ENCODE measurements at places on chromosomes 5 and 9.

- DNase-seq: no peak
These were observed 126.0 kb upstream of the IL12B start for GRCh38 chr5:159456261-159456660.

GRCh38 chr9:15485836-15486666 lies 24.7 kb downstream of the PSIP1 start:
- DNase-seq: no peak

DNA sequence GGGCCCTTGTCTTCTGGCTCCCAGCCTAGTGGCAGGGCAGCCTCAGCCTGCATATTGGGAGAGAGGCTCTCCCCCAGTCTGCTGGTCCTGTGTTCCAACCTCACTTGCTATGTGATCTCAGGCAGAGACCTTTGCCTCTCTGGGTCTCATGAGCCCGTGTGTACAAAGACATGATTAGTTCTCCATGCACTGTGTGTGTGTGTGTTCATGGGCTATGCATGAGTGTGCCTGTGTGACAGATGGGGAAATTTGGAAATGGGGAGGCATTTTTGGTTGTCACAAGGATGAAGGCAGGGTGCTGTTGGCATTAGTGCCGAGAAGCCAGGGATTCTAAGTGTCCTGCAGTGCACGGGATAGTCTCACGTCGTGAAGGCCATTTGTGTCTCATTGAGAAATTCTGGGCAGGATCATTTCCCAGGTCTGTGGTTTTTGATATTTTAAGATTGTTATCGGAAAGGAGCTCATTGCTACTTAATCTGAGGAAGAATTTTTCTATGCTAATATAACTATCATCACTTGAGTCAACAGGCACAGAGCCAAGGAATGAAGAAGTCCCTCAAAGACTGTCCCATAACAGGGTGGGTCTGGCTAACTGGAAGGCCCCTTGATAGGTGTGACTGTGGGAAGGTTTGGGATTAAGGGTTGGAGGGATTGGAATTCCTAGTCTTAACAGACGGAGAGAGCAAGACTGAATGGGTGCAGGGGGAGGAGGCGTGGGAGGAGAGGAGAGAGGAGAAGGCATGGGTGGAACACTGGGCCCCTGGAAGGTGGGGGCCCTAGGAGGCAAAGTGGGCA lies 168.5 kb downstream of the RGS3 start:
- DNase-seq: no peak

GRCh38 chr9:95746408-95747180 lies 128.9 kb upstream of the ERCC6L2 start:
- no peak for DNase-seq

- no peak for DNase-seq
These were observed 79.2 kb downstream of the PLK2 start for GRCh38 chr5:58380655-58381054.

DNA sequence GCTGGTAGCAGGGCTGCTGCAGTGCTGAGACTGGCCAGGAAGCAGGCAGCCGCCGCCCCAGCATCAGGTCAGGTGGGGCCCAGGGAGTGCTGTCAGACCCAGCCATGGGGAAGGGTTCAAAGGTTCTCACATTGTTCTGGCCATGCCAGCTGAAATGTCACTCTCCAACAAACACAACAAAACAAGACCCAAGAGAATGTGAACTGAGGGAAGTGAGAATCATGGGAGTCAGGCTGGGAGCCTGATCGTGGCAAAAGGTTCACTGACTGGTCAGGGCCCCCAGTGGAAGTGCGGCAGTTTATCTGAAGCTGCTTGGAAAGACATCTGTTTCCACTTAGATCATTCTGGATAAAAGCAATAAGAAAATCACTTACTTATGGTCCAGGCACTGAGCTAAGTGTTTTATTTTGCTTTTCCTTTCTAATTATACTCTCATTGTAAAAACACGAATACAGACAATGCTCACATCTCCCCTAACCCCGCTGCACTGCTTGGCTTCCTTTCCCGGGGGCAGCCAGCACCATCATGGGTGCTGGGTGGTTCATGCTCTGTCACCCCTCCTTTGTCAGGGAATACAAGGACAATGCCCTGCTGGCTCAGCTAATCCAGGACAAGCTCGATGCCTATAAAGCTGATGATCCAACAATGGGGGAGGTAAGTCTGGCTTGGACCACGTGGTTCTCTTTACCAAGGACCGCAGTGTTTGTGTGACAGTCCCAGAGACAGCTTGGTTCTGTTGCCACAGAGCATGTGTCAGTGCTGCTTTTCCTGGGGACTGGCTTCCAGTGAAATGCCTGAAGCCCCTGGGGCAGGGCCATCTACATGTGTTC lies 41.9 kb upstream of the CFAP157 start:
- no peak for DNase-seq

- DNase-seq: no peak
These were observed 41.0 kb downstream of the MVB12B start for GRCh38 chr9:126367616-126368015.

DNA sequence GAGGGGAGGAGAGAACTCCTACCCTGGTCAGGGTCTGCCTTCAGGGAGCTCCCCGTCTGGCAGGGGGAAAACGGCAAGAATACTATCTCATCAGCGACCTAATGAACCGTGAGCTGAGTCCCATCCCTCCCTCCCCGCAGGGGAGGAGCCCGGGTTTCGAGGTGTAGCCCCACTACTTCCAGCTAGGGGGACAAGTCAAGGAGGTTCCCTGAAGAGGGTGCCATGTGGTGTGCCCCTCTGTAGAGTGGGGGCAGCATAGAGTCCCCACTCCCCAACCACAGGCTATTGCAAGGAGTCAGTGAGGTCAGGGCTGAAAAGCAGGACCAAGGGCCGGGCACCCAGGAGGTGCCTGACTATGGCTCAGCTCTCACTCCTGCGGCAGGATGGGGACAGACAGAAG lies 50.9 kb upstream of the RXRA start:
- DNase-seq: no peak

- no peak for DNase-seq
These were observed 16.8 kb upstream of the TCOF1 start for GRCh38 chr5:150340614-150341255.

DNA sequence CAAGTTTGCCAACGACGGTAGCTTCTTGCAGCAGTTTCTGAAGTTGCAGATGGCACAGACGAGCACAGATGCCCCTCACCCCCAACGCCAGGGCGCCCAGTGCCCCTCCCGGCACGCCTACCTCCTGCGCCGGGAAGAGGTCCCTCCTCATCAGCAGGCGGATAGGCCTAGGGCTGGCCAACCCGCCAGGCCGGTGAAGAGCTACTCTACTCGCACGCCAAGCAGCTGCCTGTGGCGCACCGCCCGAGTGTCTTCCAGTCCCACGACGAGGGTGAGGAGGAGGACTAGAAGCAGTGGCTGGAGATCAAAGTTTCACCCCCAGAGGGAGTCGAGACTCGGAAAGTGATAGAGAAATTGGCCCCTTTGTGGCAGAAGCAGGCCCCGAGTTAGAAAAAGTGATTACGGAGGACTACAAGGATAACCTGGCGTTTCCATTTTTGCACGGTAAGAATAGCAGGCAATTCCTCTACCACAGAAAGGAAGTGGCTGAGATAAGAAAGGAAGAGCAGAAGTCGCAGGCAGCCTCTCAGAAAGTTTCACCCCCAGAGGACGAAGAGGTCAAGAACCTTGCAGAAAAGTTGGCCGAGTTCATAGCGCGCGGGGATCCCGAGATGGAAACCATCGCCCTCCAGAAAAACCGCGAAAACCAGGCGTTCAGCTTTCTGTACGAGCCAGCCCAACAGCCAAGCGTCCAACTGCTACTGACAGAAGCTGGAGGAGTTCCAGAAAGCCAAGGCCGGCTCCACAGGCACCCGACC lies 170.4 kb downstream of the HINT1 start:
- no peak for DNase-seq

- DNase-seq: no peak
These were observed 4.7 kb upstream of the CACFD1 start for GRCh38 chr9:133454943-133455673.

- DNase-seq: no peak
These were observed 734.8 kb downstream of the TLE1 start for GRCh38 chr9:80954521-80954920.

GRCh38 chr9:93130861-93131481 lies 3.1 kb downstream of the NINJ1 start:
- no peak for DNase-seq

- DNase-seq: no peak
These were observed 191.5 kb upstream of the FTMT start for GRCh38 chr5:121660142-121660541.

DNA sequence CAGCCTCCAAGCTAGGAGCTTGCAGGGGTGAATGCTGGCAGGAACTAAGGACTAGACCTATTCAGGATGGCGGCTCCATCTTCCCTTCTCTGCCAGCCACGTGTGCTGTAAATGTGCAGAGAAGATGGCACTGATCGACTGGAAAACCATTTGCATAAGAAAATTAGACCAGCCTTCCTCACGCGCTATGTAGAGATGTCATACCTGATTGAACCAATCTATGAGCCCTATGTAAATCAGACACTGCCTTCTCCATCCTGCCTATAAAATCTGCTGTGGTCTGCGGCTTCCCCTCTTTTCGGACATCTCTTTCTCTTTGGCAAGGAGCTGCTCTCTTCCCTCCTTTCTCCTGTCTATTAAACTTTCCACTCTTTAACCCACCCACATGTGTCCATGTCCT lies 91.6 kb downstream of the NPR3 start:
- no peak for DNase-seq

DNA sequence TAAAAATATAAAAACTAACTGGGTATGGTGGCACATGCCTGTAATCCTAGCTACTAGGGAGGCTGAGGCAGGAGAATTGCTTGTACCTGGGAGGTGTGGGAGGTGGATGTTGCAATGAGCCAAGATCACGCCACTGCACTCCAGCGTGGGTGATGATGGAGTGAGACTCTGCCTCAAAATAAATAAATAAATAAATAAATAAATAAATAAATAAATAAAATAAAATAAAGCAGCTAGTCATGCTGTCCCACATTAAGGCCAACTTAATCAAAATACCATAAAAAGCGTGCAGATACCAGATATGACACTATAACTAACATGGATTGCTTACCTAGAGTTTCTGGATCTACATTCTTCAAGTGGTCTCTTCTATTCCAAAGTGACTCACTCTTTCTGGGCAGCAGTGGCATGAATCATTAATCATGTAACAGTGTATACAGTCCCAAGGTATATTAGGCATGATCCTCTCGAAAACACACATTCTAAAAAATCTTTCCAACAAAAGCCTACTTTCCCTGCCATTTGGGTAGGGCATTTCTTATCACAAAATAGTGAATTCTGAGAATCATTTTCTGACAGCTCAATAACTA lies 187.1 kb downstream of the ELAVL2 start:
- no peak for DNase-seq

DNA sequence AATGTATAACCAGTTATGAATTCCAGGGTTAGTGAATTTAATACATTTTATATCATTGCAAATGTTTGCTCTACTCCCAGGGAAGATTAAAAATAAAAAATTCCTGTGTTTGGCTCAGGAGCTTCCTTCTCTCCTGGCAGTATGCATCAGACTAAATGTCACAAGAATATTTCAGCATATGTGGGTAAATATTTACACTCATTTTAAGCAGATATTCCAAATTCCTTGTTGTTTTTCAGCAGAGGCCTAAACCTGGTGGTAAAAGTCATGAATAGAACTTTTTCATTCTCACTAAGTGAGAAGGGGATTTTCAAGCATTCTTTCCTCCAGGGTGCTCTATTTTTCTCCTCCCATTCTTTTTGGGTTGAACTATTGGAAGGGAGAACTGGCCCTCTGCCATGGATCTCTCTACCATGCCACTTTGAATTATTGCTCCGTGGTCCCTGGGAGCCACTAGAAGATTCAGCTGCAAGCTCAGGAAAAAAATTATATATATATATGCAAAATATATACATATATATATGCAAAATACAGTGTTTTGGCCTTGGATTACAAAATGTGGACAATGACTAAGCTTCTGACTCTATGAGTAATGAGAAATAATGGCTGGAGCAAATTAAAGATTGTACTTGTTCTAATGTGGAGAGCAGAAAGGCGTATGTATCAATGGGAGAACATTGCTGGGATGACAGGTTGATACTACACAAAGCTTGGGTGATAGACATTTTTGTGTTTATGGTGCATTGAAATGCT lies 180.6 kb upstream of the PAPPA start:
- no peak for DNase-seq

- no peak for DNase-seq
These were observed 1.8 kb upstream of the ENG start for GRCh38 chr9:127856094-127856728.

DNA sequence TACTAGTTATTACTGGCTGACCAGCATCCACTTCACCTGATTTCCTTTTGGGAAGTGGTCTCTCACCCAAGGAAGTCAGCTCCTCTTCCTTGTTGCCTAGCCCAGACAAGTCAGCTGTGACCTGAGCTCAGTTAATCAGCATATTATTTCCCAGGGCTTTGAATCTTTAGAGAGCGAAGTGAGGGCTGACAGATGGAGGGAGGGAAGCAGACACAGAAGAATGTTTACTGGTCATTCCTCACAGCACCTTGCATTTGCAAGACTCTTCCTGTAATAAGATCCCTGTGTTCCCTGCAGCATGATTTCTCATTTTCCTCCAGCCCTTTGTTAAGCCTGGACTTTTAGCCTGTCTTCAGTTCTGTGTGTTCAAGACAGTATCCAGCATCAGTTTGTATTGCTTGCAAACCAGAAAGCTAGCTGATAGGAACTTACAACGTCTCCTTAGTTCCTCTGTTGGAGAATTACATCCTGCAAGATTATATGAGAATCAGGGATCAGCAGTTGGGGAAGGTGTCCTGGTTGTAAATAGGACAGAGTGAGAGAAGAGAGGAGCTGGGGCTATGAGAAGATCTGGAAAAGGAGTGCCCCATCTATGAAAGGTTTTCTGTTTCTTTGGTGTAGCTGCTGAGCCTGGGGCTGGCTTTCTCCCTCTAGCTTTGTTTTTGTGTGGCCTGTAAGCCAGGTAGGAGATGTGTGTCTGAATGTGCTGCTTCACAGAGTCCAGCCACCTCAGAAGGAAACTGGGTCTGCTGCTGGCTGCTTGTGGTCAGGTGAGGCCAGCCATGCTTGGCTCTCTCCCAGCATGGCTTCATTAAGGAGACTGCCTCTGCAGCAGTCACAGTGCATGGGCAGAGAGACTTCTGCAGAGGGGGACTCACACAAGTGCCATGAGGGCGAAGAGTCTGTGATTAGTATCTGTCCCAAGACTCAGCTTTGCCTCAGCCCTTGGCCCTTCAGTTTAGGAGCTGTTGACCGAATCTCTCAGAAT lies 50.3 kb downstream of the MAN2A1 start:
- DNase-seq: no peak

- DNase-seq: no peak
These were observed 90.0 kb downstream of the ANKRD33B start for GRCh38 chr5:10653751-10654400.

DNA sequence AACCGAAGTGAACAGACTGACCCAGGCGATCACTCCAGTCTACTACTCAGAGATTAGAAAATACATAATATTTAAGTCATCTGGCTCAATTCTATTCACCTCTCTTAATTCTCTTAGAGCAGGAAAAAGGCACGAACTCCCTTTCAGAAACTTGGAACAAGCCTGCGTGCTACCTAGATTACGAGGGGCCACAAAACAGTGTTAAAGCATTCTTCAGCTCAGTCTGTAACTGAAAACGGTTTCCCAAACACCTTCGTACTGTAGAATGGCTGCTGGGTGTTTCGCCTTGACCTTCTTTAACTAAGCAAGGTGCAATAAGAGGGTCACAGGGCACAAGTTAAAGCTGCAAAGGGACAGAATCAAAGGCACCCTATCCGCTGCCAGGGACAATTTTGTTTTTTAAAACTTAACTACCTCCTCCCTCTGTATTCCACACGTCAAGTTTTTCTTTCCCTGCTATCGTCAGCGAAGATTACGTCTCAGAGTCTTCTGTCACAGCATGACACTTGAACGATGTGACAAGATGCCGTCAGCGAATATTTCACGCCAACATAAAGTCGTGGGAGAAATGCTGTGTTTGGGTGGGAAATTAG lies 687 bp downstream of the LYSMD3 start:
- no peak for DNase-seq

All from activated CD4-positive, CD25-positive, alpha-beta regulatory T cell (primary cell).